ENCODE measurements at places on chromosomes 1 and 21.

DNA sequence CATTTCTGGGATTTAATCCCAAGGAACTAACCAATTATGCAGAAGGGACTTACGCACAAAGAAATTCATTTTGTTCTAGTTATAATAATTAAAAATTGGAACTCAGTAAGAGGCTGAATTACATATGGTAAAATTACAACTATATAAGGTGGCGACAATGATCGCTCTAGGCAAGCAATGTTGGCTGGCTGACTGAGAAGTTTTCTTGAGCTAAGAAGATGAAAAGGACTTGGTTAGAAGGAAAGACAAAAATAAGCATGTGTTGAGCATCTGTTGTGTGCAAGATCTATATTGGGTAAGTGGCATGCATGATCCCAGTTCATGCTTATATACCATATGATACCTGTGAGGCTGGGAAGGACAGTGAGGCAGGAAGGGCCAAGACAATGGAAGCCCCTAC is 80.8 kb downstream of the FCRL5 start:
- DNase-seq: no peak

- no peak for DNase-seq
Observed at GRCh38 chr1:191125950-191126349, 648.3 kb upstream of the BRINP3 start.

DNA sequence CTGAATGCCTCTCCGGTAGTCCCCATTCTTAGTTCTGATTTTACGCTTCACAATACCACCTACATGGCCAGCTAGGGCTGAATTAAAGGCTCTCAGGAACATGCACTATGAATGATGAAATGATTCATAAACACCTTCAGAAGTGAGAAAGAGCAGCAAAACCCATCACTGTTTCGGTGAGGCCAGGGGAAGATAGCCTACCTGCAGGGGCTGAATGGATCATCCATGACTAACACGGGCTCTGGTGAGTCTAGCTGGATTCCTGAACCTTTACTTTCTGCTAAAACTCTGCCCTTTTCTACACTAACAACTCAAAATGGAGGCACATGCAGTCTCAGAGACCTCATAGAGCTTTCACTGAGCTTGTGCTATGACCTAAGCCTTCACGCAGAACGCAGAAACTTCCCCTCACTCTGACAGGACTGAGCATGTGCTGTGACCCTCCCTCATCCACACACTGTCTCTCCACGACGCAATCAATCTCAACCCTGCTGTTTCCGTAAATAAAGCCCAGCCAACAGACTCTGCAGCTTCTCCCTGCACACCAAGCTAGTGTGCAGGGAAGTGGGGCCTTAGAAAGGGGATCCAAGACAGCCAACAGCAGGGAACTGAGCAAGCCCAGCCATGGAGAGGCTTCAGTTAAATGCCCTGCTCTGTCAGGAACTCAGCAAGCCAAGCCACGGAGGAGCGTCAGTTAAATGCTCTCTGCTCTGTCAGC is 207.8 kb downstream of the SLC45A1 start:
- peak; percentile 83 for DNase-seq

DNA sequence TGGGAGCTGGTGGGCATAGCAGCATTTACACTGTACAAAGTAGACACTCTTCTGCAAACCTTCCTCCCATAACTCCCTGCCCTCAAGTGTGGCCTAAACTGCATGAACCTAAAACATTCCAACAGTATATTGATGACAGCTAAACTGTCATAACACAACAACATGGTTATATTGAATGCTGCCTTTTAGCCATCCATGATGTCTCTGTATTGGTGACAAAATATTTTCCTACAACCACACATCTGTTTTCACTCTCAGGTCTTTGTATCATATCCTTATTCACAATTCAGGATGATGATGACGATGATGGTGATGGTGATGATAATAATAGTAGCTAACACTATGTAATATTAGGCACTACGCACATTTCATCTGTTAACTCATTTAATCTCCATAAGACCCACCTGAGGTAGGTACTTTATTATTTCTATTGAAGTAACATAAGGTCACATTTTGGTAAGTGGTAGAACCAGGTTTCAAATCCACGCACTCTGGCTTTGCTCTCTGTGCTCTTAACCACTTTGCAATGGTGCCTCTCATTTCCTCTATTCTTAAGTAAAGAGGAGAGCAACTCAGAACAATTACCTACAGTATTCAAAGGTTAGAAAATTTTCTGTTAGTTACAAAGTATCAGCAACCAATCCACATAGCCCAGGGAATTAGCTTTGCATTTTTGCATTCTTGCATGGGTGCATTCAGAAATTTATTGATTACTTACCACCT is 185.1 kb upstream of the LMO4 start:
- no peak for DNase-seq

- no peak for DNase-seq
Observed at GRCh38 chr1:156111355-156111962, 3.1 kb upstream of the LMNA start.

DNA sequence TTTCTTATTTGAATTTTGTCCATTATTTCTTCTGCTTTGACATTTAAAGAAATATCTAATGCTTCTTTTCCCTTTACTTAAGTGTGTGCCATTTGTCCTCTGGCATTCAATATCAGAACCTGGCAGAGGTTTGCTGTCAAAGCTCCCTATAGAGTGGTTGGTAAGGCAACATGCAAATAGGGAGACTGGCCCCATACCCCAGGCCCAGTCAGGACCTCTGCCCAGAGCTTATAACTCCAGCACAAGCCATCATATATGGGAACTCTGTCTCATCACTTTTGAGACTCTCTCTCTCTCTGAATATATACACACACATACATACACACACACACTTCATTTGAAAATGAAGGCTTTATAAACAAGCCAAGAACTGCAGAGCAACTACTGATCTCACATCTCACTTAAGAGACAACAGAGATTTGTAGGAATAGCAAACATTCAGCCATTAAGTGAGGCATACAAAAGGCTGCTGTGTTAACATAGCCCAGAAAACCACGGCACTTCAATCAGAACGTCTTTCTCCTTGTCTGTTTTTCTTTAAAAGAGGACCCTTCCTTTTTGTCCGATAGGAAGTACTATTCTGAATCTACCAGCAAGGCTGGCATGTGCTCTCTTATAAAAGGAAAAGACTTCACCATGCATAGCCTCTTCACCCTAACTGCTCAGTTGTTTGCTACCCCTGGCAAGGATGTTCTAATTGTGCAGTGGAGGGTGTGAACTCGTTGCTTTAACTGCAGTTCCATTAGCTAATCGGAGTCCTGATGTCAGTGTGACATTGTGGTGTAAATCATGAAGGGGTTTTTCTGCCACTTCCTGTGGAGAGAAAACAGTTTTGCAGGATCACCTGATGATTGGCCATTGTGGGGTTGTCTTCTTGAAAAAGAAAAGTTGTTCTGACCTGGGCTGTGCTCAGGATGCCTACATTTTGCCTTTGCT is 101.7 kb downstream of the NR5A2 start:
- peak; percentile 54 for DNase-seq
